DMS 273 treated with DMSO at 0.1 percent for 48 hours (cell line): ENCODE measurements at places on chromosomes 5 and 9.

- DNase-seq: no peak
Observed at GRCh38 chr5:51388488-51389287, 5.4 kb downstream of the ISL1 start.

DNA sequence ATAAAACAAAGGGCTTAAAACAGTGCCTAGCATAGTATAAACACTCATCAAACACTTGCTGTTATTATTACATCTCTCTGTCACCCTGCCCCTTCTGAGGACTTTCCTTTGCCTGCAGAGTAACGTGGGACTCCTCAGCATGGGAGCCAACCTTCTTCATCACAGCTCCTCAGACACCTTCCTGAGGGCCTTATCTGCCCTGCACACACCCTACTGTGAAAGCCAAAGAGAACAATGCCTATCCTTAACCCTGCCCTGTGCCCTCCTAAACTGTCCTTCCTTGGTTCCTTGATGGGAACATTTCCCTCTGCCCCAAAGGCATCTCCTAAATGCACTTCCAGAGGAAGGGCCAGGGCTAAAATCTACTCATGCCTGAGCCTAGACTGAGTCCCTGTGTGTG lies 20.6 kb upstream of the HAND1 start:
- no peak for DNase-seq

- DNase-seq: no peak
Observed at GRCh38 chr5:67211926-67212325, 15.3 kb upstream of the CD180 start.

GRCh38 chr5:127206320-127207113 lies 84.1 kb upstream of the MEGF10 start:
- no peak for DNase-seq

- peak; percentile 35 for DNase-seq
Observed at GRCh38 chr5:54909911-54910870, 75.2 kb downstream of the ESM1 start.

DNA sequence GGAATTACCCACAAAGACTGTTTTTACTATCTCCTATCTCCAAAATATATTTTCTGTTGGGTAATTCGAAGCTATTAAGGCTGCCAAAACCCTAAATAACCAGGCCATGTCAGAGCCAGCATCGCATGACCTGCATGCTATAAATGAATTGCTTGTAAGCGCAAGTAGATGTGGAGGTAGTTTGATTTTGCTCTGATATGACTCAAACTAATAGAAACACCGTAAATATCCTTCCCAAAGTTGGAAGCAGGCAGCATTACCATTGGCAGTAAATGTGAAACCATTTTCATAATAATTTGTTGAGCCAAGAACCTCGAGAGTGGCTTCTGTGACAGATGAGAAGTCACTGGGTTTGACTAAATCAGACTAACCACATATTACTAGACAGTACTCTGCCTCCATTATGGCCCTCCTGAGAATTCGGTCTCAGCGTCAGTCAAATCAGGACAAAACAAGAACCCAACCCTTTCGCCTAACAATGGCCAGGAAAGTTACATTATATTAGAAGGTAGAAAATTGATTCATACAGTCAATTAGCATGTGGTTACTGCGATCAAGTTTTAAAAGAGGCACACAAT lies 289.8 kb downstream of the SPOCK1 start:
- DNase-seq: no peak

GRCh38 chr9:121558473-121558872 lies 58.8 kb upstream of the GGTA1 start:
- no peak for DNase-seq

- DNase-seq: no peak
Observed at GRCh38 chr5:68342693-68343092, 127.1 kb downstream of the PIK3R1 start.

- no peak for DNase-seq
Observed at GRCh38 chr5:109882546-109882945, 192.8 kb downstream of the MAN2A1 start.

GRCh38 chr5:143592648-143593047 lies 189.2 kb upstream of the NR3C1 start:
- no peak for DNase-seq

- DNase-seq: no peak
Observed at GRCh38 chr5:81898403-81898802, 73.4 kb upstream of the ATG10 start.

GRCh38 chr9:79562749-79563386 lies 8.9 kb upstream of the TLE4 start:
- DNase-seq: no peak

DNA sequence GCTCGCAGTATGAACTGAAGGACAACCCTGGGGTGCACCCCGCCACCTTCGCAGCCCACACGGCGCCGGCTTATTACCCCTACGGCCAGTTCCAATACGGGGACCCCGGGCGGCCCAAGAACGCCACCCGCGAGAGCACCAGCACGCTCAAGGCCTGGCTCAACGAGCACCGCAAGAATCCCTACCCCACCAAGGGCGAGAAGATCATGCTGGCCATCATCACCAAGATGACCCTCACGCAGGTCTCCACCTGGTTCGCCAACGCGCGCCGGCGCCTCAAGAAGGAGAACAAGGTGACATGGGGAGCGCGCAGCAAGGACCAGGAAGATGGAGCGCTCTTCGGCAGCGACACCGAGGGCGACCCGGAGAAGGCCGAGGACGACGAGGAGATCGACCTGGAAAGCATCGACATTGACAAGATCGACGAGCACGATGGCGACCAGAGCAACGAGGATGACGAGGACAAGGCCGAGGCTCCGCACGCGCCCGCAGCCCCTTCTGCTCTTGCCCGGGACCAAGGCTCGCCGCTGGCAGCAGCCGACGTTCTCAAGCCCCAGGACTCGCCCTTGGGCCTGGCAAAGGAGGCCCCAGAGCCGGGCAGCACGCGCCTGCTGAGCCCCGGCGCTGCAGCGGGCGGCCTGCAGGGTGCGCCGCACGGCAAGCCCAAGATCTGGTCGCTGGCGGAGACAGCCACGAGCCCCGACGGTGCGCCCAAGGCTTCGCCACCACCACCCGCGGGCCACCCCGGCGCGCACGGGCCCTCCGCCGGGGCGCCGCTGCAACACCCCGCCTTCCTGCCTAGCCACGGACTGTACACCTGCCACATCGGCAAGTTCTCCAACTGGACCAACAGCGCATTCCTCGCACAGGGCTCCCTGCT lies 3.8 kb downstream of the IRX1 start:
- no peak for DNase-seq

DNA sequence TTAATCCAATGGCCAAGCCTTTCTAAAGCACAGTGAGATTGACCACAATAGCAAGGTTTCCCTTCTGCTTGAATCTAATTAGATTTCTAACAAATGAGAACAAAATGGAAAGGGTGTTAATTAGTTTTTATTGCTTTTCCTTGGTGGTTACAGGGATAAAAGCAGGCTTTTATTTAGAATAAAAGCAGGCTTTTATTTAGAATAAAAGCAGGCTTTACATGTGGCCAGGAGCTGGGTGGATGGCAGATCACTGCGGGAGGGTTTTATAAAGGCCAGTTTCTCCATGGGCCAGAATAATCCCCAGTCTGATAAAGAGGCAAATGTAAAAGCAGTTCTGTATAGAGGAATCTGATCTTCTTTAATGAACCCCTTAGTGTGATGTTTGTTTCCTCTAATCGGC lies 470.2 kb downstream of the TMEM232 start:
- DNase-seq: no peak

GRCh38 chr5:41721516-41721915 lies 148.7 kb downstream of the OXCT1 start:
- no peak for DNase-seq

DNA sequence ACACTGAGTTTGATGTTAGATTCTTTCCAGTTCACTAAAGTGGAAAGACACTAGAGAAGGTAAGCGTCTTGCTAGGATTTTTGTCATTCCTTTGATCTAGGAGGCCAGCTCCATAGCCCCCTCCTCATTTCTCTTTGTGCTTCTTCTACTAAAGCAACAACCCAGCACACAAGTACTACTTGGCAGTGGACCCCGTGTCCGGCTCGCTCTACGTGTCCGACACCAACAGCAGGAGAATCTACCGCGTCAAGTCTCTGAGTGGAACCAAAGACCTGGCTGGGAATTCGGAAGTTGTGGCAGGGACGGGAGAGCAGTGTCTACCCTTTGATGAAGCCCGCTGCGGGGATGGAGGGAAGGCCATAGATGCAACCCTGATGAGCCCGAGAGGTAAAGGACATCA lies 76.6 kb upstream of the WWC1 start:
- no peak for DNase-seq

GRCh38 chr5:132375957-132376356 lies 6.4 kb downstream of the SLC22A5 start:
- no peak for DNase-seq

GRCh38 chr9:125432715-125433385 lies 171.2 kb downstream of the GAPVD1 start:
- no peak for DNase-seq

- DNase-seq: no peak
Observed at GRCh38 chr5:164235300-164235891, 730.0 kb downstream of the MAT2B start.

- peak; percentile 84 for DNase-seq
Observed at GRCh38 chr9:109270971-109271925, 49.6 kb downstream of the EPB41L4B start.

GRCh38 chr9:10000669-10001068 lies 612.1 kb downstream of the PTPRD start:
- DNase-seq: peak; percentile 51

- DNase-seq: no peak
Observed at GRCh38 chr5:74851684-74852353, 14.4 kb downstream of the FAM169A start.

DNA sequence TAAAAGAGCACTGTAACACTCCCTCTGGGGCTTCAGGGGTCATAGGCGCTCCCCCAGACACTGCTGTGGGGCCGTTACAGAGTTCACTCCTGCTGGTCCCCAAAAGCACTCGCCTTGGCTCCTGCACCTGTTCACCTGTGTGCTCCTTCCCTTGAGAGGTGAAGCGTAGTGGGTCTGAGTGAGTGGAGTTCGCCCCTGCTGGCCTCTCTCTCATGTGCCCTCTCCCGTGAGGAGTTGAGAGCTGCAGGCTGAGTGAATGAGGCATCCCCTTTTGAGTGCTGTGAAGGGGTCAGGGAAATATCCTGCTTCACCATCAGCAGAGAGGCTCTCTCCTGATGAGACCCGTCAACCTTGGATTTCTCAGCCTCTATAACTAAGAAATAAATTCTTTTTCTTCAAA lies 134.6 kb upstream of the TUT7 start:
- DNase-seq: no peak
